Activated naive CD8-positive, alpha-beta T cell treated with anti-CD3 and anti-CD28 coated beads, Interleukin-2, amount 50 U/mL, for 24 hours (primary cell): ENCODE measurements at places on chromosomes 7 and 10.
A peak's percentile ranks its signal among the peaks of the same experiment; 100 is the strongest.

- H3K4me3 ChIP-seq: no peak overlapping the region
- no peak overlapping the region for H3K27ac ChIP-seq
- peaks cover 48% of the 10 kb centered on the region for H3K4me1 ChIP-seq
- H3K27me3 ChIP-seq: peaks cover 31% of the 10 kb centered on the region
- H3K36me3 ChIP-seq: no peaks in the 10 kb centered on the region
- DNase-seq: no peak
Measured at GRCh38 chr7:101134399-101134980, 7.6 kb downstream of the SERPINE1 start.

DNA sequence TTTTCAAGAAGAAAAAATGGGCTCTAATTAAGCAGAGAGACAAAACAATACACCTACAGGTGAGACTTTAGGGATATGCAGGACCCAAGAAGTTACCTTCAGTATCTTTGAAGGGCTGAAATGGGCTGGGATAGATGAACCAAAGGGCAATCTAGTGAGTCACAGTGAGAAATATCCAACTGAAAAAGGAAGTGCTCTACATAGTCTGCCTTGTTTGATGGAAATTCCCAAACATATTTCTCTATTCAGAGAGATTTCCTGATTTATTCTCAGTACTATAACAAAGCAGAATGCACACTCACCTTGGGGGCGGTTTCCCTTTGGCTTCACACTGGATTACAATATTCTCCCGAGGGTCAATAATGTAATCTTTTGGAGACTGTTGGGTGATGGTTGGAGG, 104.1 kb upstream of the LAMB4 start:
- no peak overlapping the region for H3K27ac ChIP-seq
- no peak overlapping the region for H3K4me3 ChIP-seq
- no peaks in the 10 kb centered on the region for H3K27me3 ChIP-seq
- H3K4me1 ChIP-seq: peaks cover 20% of the 10 kb centered on the region
- DNase-seq: no peak
- H3K36me3 ChIP-seq: no peaks in the 10 kb centered on the region

GRCh38 chr7:114648680-114649079, 234.1 kb downstream of the FOXP2 start:
- no peak overlapping the region for H3K27ac ChIP-seq
- no peak for DNase-seq
- H3K4me1 ChIP-seq: no peaks in the 10 kb centered on the region

DNA sequence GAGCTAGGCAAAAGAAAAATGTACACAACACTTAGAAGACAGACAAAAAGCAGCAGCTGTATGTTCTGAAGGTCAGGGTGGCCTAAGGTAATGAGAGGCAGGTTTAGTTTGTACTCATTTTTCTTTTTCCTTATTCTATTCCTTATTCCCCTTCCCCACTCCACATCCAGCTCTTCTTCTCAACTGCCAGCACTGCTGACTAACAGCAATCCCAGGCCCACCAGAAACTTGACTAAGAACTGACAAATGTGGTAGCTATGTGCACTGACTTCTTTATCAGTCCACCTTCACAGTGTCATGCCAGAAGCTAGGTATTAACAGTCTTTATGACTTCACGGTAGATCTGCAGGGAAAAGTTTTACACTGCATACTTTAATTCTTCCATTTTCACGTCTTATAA, 6.1 kb downstream of the COPG2 start:
- no peak overlapping the region for H3K27ac ChIP-seq
- H3K27me3 ChIP-seq: no peaks in the 10 kb centered on the region
- H3K36me3 ChIP-seq: peaks cover 27% of the 10 kb centered on the region
- no peak for DNase-seq

DNA sequence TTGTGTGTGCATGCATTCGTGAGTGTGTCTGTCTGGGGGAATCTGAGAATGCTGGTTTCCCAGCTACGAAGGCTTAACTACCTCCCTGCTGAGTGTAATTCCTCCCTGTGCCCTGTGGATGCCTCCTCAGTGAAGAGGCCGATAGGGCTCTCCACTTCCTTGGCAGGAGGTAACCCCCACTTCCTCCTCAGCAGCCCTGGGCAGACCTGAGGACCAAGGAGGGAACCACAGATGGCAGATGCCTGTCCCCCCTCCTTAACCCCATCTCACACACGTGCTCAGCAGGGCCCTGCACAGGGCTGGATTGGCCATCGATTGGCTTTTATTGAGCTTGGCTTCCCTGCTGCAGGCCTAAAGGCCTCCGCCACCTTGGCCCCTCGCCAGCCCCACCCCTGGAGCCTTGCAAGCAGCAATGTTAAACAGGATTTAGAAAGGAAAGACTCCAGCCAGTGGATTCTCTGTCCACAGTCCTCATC, 45.6 kb upstream of the LRRC4 start:
- no peak overlapping the region for H3K27ac ChIP-seq
- no peaks in the 10 kb centered on the region for H3K27me3 ChIP-seq
- H3K36me3 ChIP-seq: no peaks in the 10 kb centered on the region
- H3K4me1 ChIP-seq: no peaks in the 10 kb centered on the region

GRCh38 chr10:99875473-99875872, 93.0 kb downstream of the ABCC2 start:
- H3K27ac ChIP-seq: no peak overlapping the region
- H3K4me1 ChIP-seq: peaks cover 7% of the 10 kb centered on the region
- peaks cover 41% of the 10 kb centered on the region for H3K27me3 ChIP-seq
- H3K4me3 ChIP-seq: no peak overlapping the region
- DNase-seq: no peak
- peaks cover 29% of the 10 kb centered on the region for H3K36me3 ChIP-seq

DNA sequence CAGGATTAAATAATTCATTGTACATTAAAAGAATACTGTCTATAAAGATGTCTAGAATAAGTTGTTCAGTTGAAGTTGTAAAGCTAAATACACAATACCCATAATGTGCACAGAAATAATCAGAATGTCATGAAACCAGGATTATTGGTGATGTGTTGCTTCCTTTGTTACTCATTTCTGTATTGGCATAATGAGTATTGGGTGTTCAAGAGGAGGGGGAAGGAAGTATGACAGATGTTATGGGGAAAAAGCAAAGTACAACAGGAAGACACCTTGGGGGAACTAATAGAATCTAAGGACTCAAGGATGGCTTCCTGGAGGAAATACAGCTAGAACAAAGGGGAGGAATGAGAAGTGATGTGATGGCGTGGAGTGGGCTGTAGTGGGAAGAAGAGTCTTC, 15.0 kb downstream of the ANKRD1 start:
- peaks cover 37% of the 10 kb centered on the region for H3K36me3 ChIP-seq
- H3K4me1 ChIP-seq: peaks cover 14% of the 10 kb centered on the region
- H3K4me3 ChIP-seq: no peak overlapping the region
- H3K27me3 ChIP-seq: no peaks in the 10 kb centered on the region
- DNase-seq: no peak

DNA sequence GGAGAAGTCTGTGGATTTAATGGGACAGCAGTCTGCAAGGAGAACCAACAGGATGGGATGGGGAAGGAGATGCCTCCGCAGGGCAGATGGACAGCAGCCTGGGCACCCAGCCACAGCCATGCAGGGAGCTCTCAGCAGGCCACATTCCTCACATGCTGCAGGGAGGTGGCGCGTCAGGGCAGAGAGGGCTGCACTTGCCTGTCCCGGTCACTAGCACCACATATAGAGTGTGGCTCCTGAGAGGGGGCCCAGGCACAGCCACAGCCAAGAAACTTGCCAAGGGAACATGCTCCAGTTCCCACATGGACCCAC, 86.8 kb upstream of the ZMIZ1 start:
- no peaks in the 10 kb centered on the region for H3K36me3 ChIP-seq
- no peak overlapping the region for H3K27ac ChIP-seq
- H3K27me3 ChIP-seq: peaks cover 3% of the 10 kb centered on the region
- H3K4me3 ChIP-seq: no peak overlapping the region
- DNase-seq: no peak
- peaks cover 25% of the 10 kb centered on the region for H3K4me1 ChIP-seq

- H3K4me1 ChIP-seq: peaks cover 9% of the 10 kb centered on the region
- peaks cover 6% of the 10 kb centered on the region for H3K27me3 ChIP-seq
- peak overlapping the region; percentile 28 for H3K27ac ChIP-seq
- H3K4me3 ChIP-seq: no peak overlapping the region
- H3K36me3 ChIP-seq: peaks cover 9% of the 10 kb centered on the region
- DNase-seq: no peak
Measured at GRCh38 chr7:99739699-99740572, 4.9 kb upstream of the CYP3A7 start.

- peak; percentile 48 for DNase-seq
- H3K4me3 ChIP-seq: peak overlapping the region; percentile 75
- H3K4me1 ChIP-seq: peaks cover 28% of the 10 kb centered on the region
- peaks cover 2% of the 10 kb centered on the region for H3K36me3 ChIP-seq
- no peaks in the 10 kb centered on the region for H3K27me3 ChIP-seq
Measured at GRCh38 chr10:43594944-43595589, 11.2 kb upstream of the ZNF485 start.

GRCh38 chr10:97771913-97772823, at the start of gene SFRP5:
SFRP5 (minus strand) TSS chr10:97771999; CDS start chr10:97771833, 166 bp downstream.
- H3K27ac ChIP-seq: no peak within 1 kb of the TSS
- H3K36me3 ChIP-seq: no peaks in the 10 kb centered on the region
- H3K4me3 ChIP-seq: peak within 1 kb of the TSS; percentile 67
- peaks cover 14% of the 10 kb centered on the region for H3K4me1 ChIP-seq

DNA sequence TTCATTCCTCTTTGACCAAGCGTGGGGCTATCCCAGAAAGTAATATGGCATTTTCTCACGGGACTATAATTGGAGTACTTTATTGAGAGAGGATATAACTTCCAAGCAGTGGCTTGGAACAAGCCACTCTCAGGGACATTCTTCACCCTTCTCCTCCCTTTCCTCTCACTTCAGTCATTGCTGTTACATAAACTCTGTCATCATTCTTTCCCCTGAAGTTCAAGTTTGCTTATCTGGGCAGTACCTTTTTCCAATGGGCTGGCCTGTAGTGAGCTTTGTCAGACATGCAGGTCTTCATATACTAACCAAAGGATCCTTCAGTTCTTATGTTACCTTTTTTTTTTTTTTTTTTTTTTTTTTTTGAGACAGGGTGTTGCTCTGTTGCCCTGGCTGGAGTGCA, 58.7 kb upstream of the KMT2E start:
- H3K4me3 ChIP-seq: no peak overlapping the region
- no peaks in the 10 kb centered on the region for H3K27me3 ChIP-seq
- H3K36me3 ChIP-seq: peaks cover 10% of the 10 kb centered on the region
- peaks cover 53% of the 10 kb centered on the region for H3K4me1 ChIP-seq
- no peak for DNase-seq

DNA sequence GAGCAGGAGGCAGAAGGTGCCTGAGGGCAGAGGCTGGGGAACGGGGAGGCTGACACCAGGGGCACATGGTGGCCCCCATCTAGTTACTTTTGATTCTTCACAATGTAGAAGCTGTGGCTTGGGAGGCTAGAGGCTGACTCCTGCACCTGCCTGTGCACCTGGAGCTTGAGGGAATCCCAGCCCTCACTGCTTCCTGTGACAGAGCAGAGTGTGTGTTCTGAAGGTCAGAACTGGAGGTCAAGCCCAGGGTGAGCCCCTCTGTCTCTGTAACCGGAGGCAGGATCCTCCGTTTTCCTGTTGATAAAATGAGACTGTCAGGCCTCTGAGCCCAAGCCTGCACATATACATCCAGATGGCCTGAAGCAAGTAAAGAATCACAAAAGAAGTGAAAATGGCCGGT, 124.8 kb downstream of the ACTR3B start:
- no peak overlapping the region for H3K27ac ChIP-seq
- DNase-seq: no peak
- peaks cover 5% of the 10 kb centered on the region for H3K36me3 ChIP-seq
- H3K4me1 ChIP-seq: no peaks in the 10 kb centered on the region
- no peak overlapping the region for H3K4me3 ChIP-seq
- H3K27me3 ChIP-seq: no peaks in the 10 kb centered on the region

GRCh38 chr10:48505394-48506112, 99.3 kb downstream of the ARHGAP22 start:
- DNase-seq: no peak
- peaks cover 2% of the 10 kb centered on the region for H3K4me1 ChIP-seq
- no peak overlapping the region for H3K27ac ChIP-seq
- H3K36me3 ChIP-seq: no peaks in the 10 kb centered on the region

- H3K27ac ChIP-seq: no peak overlapping the region
- H3K4me1 ChIP-seq: no peaks in the 10 kb centered on the region
- no peak for DNase-seq
- H3K4me3 ChIP-seq: no peak overlapping the region
Measured at GRCh38 chr7:156039971-156040677, 227.9 kb upstream of the SHH start.

DNA sequence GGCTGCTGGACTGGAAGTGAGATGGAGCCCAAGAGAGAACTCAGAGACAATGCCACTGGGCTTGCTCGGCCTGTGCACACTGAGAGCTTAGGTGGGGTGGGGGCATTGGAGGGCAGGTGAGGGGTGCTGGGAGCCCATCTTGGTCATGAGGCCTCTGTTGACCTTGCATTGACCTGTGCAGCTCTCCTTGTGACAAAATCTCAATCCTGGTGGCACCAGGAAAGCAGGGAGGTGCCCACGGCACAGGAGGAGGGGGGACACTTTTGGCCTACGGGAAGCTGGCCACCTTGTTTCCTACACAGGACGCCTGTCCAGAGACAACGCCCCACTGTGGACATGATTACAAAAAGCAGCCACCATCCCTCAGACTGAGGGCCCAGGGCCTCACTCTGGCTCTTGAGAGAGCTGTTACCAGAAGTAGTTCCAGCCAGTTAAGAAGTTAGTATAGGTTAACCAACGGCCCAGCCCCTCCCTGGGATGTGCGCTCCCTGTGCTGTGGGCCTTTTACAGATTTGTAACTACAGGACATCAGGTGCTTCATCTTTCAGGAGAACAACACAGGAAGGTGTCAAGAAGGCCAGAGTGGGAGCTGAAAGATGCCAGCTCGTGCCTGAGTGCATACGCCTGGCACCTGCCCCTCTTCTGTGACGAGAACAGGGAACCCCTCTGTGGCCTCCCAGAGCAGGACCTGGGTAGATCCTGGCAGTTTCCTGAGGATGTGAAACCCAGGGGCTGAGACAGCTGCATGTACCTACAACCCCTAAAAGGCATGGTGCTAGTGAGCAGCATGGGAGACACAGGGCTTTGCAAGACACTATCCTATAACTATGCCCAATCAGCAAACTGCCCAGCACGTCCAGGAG, 10.3 kb downstream of the PKD1L1 start:
- H3K4me3 ChIP-seq: no peak overlapping the region
- H3K27ac ChIP-seq: peak overlapping the region; percentile 23
- no peaks in the 10 kb centered on the region for H3K27me3 ChIP-seq
- H3K36me3 ChIP-seq: no peaks in the 10 kb centered on the region
- peaks cover 6% of the 10 kb centered on the region for H3K4me1 ChIP-seq

GRCh38 chr7:66869660-66870450, 51.2 kb upstream of the TMEM248 start:
- H3K27ac ChIP-seq: peak overlapping the region; percentile 67
- peaks cover 21% of the 10 kb centered on the region for H3K4me1 ChIP-seq
- no peaks in the 10 kb centered on the region for H3K27me3 ChIP-seq
- H3K36me3 ChIP-seq: no peaks in the 10 kb centered on the region
- DNase-seq: no peak

DNA sequence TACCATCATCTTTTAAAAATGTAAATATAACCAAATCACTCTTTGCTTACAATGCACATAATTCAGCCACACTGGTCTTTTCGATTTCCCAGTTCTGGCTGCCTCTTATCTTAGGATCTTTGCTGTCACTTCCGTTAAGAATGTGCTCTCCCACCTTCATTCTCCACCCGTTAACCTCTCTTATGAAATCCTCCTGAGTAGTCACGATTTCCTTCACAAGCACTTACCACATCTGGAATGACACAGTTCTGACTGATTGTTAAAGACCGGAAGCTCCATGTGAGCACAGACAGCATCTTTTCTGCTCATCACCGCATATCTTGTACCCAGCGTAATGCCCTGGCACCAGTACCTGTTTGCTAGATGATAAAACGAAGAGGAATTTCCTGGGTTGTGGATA, 84.3 kb downstream of the CUL2 start:
- H3K4me3 ChIP-seq: no peak overlapping the region
- H3K27ac ChIP-seq: no peak overlapping the region
- no peaks in the 10 kb centered on the region for H3K27me3 ChIP-seq
- DNase-seq: no peak
